ENCODE measurements at places on chromosomes 7 and 10.

DNA sequence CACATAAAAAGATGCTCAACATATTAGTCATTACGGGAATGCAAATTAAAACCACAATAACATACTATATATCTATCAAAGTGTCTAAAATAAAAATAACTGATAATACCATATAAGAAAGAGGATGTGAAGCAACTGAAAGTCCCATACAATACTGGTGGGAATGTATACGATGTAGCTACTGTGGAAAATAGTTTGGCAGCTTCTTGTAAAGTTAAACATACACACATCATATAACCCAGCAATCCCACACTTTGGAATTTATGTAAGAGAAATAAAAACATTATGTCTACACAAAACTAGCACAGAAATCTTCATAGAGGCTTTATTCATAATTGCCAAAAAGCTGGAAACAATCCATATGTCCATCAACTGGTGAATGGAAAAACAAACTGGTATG, 10.5 kb upstream of the COMMD3 start:
- DNase-seq, result no peak

GRCh38 chr7:109552017-109552416, 982.3 kb downstream of the DNAJB9 start:
- DNase-seq, result no peak

- DNase-seq, result no peak
Observed at GRCh38 chr10:96013956-96014355, 29.4 kb upstream of the CCNJ start.

DNA sequence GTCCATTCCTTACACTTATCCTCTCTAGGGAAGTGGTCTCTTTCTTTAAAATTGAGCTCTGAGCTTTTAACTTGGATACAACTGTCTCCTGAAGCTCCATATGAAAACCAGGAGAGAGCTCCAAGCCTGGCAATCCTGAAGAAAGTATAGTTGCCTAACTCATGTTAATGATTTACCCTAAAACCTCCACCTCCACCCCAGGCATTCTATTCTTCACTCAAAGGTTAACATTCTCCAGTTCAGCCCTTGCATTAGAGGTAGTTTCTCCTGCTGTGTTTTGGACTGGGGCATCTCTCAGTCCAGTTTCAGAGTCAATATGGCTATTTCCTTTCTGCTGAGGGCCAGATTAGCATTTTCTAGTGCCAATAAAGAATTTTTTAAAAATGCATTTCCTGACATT, 195.5 kb downstream of the SLC25A13 start:
- DNase-seq, result no peak

DNA sequence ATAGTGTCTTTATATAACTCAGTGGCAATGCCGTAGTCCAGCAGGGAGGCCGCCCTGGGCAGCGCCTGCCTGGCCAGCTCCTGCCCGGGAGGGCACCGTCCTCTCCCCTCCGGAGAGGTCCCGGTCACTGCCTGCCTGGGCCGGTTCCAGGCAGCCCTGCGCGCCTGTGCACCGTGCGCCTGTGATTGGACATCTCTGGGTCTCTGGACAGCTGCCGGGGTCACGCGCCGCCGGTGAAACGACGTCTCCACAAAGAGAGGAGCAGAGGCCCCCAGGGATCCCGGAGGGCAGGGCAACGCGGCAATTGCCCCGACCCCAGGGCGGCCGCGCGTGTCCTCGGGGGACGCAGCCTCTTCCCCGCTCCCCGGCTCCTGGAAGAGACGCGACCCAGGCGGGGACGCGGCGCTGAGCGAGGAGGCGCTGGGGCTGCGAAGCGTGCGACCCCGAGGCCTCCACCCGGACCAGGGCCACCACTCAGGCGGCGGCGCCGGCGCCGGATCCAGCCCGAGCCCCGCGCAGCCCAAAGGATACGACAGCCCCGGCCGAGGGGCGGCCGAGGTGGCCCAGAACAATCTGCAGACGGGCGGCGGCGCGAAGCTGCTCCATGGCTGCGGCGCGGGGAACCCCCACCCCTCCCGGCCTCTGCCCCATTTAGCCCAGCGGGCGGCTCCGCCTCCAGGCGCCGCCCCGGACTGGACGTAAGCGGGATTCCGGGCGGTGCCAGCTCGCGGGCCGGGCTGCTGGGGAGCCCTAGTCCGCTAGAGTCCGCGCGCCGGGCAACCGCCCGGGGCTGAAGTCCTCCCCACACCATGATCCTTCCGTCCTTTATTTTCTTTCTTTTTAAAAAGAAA, at the start of gene PHYH:
Gene PHYH (minus strand): TSS at position 628 of the 851 bp plus-strand sequence. CDS start 22 bp downstream, at position 606.
- peak; percentile 34 for DNase-seq

DNA sequence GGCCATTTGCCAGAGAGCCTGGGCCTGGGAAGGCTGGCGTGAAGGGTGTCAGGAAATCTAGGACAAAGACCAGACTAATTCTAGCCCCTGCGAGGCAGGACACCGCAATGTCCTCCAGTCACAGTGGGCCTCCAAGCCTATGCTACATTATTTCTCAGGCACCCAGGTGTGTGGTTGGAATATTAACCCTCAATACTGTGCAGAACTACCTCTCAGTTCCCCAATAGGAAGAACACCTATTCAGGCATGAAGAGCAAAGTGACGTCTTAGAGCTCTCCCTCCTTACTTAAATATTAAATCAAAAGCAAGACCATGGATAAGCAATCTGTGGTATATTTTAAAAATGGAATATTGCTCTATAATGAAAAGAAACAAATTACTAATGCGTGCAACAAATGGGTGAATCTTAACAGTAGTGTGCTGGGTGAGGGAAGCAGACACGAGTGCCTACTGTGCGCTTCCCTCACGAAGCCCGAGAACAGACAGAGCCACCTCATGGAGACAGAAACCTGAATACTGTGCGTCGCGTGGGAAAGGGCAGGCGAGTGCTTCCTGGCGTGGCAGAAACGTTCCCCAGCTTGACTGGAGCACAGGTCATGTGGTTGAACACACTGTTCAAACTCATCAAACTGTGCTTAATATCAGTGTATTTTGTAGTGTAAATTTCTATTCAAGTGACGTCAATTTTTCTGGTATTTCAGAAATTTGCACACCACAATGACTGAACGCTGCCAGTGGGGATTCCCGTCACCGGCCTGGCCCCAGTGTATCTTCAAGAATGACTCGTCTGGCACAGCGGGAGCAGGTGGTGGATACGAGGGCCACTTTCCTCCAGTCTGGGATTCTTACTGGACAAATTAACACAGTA, 15.5 kb upstream of the PTPRN2 start:
- peak; percentile 73 for DNase-seq

- DNase-seq, result peak; percentile 94
Observed at GRCh38 chr7:156751319-156751718, 110.7 kb downstream of the RNF32 start.

DNA sequence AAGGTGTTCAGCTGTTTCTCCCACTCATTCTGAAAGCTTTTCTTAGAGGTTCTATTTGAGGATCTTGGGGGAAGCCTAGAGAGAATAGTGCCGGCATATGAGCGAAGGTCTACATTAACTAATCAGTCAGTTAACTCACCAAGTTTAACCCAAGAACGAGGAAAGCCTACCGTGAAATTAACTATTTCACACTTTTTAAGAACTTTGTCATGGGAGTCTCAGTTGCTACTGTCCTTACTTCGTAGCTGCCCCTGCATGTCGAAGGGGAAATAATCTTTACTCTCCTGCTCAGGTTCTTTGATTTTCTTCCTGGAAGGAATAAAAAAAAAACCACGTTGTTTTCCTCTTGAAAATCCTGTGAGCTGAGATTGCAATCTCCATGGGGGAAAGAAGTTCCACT, 115.1 kb downstream of the FRMD4A start:
- DNase-seq, result no peak

- DNase-seq, result no peak
Observed at GRCh38 chr7:25515633-25516275, 287.5 kb upstream of the NPVF start.

DNA sequence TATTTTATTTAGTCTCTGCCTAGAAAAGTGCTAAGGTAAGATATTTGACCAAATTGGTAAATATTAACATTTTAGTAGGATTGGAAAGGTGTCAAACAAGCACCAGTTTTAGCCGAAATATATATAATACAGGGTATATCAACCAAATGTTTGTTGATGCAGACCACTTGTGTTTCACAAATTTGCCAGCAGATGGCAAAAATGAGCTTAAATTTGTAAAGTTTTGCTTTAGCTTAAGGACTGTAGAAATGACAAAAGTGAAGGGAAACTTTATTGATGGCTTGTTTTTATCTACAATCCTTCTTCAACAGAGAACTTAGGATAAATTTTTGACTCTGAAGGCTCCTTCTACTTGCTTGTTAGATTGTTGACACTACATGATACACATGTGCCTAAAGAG, 4.8 kb upstream of the POLR1F start:
- DNase-seq, result peak; percentile 36

GRCh38 chr10:34121781-34122622, 693.1 kb downstream of the PARD3 start:
- peak; percentile 53 for DNase-seq

DNA sequence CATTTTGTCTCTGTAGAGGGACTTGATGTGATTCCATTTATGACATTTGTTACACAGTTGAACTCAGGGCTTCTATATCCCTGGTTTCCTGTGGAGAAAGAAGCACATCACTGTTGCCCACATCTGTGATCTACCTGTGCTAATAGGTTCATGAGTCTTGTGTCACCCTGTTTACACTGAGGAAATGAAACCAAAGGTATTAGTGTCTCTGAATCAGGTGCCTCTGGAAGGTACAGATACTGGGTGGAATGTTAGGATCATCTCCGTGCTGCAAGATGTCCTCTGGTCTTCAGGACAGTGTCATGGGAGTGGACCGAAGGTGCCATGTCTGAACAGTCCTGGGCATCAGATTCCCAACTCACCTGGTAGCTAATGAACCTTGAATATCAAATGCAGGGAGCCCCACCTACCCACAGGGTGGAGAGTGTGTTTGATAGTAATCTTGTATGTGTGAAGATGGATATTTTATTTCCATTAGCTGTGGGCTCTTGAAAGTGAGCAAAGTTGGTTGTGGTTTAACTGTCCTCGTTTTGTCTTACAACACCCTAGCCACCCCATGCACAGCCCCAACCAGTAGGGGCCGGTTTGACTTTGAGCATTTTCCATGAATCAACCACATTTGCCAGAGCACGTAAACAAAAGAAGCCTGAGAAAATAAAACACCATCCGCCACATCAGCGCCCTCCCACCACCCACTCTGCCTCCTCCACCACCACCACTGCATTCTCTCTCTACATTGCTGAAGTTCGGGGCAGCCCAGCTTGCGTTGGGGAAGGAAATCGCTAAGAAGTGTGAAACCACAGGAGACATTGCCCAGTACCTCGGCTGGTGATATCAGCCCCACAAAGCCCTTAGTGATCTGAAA, 40.7 kb downstream of the TARP start:
- peak; percentile 82 for DNase-seq

GRCh38 chr10:2214805-2215204, 477.5 kb upstream of the ADARB2 start:
- DNase-seq, result no peak

- no peak for DNase-seq
Observed at GRCh38 chr10:79502561-79503309, 9.6 kb upstream of the EIF5AL1 start.

DNA sequence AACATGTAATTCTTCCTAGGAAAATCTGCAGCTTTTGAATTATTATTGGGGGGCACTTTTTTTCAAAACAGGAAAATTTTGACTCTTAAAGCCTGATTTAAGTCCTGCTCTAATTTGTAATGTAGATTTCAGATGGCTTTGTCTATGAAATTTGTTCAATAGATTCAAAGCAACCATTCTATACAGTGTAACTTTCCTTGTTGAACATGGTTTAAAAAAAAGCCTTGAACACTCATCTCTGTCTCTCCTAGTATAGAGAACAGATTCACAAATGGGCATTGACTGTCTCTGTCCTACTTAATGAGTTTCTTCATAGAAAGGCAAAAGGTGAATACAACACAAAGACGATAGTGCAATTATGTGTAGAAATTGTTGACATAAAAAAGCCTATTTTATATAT, 269.4 kb upstream of the ETV1 start:
- no peak for DNase-seq

DNA sequence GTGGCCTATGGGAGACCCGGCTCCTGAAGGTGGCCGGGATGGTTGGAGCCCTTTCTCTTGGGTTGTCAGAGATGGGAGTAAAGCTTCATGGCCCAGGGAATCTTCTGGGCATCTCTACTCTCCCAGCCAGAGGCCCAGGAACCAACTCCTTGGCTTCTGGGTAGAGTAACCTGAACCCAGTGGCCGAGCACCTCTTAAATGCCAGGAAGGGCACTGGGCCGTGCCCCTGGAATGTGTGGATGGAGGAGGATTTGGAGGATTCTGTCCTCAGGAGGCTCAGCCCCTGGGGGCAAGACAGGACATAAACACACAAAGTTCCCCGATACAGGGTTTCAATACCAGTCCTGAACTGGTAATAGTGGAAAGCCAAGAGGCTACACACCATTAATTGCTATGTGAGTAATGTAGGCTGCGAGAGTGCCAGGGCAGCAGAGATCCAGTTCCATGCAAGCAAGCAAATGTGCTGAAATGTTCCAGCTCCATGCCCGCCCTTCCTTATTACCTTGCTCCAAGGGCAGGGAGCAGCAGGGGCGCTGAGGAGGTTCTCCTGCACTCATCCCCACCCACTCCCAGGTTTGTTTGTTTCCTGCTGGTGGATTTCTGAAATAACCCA, 1.2 kb downstream of the PALD1 start:
- no peak for DNase-seq

DNA sequence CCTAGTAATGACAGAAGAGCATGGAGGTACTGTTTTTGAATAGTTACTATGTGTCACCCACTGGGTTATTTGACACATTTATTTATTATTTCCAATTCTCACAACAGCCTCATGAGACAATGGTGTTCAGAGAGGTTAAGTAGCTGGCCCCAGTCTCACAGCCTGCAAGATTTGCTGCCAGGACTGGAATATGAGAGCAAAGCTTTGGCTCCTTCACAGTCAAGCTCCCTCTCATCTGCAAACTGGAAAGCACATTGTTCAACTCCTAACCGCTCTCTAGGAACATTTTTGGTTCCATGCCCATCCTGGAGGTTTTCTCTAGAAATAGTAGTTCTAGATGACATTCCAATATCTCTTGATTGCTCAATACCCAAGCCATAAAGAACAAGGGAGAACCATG, 75.5 kb upstream of the CXCL12 start:
- DNase-seq, result no peak

GRCh38 chr10:129950676-129951075, 13.4 kb downstream of the EBF3 start:
- DNase-seq, result no peak

- no peak for DNase-seq
Observed at GRCh38 chr7:126698446-126698845, 554.3 kb downstream of the GRM8 start.

DNA sequence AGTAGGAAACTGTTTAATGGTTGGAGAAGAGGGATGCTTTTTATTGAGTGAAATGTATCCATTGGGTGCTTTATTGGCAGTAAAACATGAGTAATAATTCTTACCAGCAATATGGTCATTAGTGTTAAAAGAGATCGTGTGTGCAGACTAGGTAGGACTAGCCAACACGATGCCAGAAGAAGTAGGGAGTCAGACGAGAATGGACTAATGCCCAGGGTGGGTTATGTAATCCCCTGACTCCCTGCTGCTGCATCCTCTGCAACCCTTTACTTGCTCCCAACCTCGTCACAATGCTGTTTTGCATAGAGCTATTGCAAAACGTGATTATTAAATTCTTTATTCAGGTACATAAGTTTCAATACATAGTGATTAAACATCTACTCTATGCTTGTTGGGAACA, 1213.7 kb downstream of the GATA3 start:
- DNase-seq, result no peak
